ENCODE measurements at places on chromosomes 13 and 19.

- DNase-seq = no peak
Measured at GRCh38 chr13:28316129-28316528, 177.8 kb downstream of the PAN3 start.

- DNase-seq = no peak
Measured at GRCh38 chr19:34226036-34226435, 28.3 kb upstream of the GARRE1 start.

DNA sequence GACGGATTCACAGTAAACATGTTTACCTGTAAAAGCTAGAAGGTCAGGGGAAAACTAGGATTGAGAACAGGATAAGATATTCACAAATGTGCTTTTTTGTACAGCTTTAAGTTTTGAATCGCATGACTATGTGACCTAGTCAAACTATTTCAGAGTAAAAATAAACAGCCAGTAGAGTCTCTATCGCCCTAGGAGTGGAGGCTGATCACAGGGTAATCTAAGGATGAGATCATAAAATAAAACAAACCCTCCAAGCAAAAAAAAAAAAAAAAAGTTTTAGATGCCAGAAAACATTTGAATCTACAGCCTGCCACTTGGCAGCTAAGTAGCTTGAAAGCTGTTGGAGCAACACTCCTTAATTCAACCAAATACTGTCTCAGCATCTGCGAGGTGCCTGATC, 26.8 kb downstream of the ZNF350 start:
- no peak for DNase-seq

GRCh38 chr13:110907951-110908898, 6.6 kb downstream of the ANKRD10 start:
- DNase-seq = no peak

- no peak for DNase-seq
Measured at GRCh38 chr19:18781885-18782527, 9.1 kb downstream of the COMP start.

DNA sequence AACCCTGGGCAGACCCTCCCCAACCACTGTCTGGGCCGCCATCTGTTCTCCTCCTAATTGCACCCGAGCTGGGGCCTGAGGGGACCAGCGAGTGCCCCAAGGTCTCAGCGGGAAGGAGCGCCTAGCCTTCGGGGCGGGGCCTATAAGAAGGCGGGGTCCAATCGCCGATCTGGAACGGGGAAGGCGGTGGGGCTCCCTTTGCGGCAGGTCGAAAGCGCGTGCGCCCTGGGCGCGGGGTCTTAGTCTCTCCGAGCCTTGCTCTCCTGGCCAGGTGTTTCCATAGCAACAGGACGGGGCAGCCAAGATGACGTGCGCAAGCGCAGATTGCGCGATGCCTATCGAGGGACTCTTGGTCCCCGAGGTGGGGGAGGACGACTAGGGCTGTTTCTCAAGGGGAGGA, 2.8 kb downstream of the MAST1 start:
- DNase-seq = no peak

DNA sequence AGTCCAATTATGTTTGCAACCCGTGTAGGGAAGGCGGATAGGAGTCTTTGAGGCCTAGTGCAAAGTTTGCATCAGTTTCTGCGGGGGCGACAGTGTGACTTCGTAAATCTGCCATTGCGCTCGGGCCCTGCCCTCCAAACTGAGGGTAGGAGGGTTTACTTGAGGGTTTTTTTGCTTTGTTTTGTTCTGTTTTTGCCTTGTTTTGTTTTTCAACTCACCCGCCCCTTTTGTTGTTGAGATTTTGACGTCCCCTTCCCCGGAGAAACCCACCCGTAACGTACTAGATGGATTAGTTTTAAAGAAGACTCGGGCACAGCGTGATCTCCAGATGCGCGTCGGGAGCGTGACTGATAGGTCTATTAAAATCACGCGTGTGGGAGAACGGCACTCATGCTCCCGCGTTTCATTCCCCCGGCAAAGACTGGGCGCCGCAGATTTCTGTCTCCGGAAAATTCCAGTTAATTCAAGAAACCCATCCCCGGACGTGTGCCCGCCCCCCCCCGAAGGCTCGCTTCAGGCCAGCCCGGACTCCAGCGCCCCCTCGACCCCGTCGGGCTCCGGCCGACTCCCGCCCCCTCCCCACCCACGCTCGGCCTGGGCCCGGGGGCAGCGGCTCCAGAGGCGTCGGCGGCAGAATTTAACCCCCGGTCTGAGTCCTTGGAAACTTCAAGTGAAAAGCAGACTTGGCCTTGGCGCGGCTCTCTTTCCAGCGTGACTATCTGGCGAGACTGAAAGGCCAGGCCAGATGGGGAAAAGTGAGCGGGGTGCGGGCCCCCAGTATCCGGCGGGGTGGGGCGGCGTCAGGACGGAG, 5.0 kb downstream of the SOX1 start:
- peak; percentile 81 for DNase-seq

DNA sequence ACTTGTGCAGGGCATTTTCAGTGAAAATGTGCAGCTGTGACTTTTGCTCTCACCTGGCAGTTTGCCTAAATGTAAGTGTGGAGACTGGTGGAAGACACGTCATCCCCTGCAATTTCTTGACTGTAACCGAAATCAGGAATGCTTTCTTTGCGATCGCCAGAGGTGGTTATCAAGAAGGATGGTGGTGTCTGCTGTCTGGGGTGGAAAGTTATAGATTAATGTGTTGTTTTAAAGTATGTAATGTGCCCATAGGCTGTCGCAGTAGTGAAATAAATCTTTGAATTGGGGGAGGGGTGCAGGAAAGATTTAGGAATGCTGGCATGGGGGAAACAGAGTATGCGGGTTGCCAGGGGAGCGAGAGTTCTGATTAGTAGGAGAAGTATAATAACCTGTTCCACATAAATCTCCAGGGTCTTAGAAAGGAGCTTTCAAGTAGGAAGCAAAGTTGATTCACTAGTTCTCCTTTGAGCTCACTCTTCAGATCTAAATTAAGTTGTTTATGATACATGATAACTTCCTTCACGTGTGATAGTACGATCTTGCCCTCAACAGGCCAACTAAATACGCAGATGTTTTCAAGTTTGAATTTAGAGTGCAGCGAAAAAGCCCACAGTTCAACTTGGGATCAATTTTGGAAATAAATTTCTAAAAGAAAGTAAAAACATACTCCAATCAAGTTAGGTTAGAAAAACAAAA, 1520.0 kb upstream of the SLC10A2 start:
- no peak for DNase-seq

GRCh38 chr19:47511128-47511517, 3.7 kb downstream of the NAPA start:
- DNase-seq = no peak

GRCh38 chr13:39913339-39913738, 257.9 kb downstream of the COG6 start:
- DNase-seq = no peak

GRCh38 chr19:45152504-45153338, 8.1 kb downstream of the NKPD1 start:
- peak; percentile 18 for DNase-seq

DNA sequence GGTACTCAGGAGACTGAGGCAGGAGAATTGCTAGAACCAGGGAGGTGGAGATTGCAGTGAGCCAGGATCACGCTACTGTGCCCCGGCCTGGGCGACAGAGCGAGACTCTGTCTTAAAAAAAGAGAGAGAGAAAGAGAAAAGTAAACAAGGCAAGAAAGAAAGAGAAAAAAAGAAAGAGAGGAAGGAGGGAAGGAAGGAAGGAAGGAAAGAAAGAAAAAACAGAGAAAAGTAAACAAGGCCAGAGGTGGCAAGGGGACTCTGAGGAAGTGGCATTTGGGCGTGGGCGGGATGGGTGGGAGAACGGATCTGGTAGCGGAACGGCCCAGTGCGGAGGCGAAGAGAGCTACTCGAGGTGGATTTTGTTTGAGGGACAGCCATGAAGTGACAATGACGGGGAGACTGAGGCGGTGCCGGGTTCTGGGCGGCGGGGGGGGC, 7.5 kb upstream of the ARRDC2 start:
- peak; percentile 29 for DNase-seq

- DNase-seq = no peak
Measured at GRCh38 chr19:58353717-58354477, 605 bp upstream of the A1BG start.

DNA sequence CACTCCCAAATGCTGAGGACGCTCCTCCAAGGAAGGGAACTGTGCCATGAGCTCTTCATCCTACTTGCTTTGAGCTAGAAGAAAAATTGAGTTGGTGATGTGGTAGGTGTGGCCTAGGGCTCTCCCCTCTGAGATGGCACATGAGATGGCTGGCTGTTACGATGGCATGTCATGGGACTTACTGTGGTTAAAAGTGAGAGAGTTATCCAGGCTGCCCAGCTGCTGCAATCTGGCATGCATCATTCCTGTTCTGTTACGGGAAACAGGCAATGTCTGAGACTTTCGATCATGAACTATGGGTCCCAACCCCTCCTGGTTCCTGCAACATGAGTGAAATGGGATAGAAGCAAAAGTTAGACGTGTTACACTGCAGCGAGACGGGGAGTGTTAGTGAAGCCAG, 93.3 kb upstream of the SLC15A1 start:
- DNase-seq = no peak

- DNase-seq = no peak
Measured at GRCh38 chr19:14085309-14085995, at the start of gene C19orf67. Gene C19orf67 (minus strand): TSS chr19:14085783. CDS start chr19:14085627, 156 bp downstream.

DNA sequence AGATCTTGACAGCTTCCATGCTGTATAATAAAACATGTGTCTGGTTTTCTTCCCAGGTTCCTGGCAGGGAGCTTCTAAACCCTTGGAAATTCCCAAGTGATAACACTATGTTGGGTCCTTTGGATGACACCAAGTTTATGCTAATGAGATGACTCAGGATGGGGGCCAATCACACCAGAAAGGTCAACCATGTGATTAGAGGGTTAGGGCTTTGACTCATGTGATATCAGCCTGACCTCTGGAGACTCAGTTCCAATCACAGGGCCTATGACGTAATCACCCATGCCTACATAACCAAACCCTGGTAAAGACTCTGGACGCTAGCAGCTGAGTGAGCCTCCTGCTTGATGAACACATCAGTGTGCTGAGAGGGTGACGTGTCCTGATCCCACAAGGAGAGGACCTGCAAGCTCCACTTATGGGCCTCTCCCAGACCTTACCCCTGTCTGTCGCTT, 203.6 kb downstream of the DCLK1 start:
- no peak for DNase-seq

DNA sequence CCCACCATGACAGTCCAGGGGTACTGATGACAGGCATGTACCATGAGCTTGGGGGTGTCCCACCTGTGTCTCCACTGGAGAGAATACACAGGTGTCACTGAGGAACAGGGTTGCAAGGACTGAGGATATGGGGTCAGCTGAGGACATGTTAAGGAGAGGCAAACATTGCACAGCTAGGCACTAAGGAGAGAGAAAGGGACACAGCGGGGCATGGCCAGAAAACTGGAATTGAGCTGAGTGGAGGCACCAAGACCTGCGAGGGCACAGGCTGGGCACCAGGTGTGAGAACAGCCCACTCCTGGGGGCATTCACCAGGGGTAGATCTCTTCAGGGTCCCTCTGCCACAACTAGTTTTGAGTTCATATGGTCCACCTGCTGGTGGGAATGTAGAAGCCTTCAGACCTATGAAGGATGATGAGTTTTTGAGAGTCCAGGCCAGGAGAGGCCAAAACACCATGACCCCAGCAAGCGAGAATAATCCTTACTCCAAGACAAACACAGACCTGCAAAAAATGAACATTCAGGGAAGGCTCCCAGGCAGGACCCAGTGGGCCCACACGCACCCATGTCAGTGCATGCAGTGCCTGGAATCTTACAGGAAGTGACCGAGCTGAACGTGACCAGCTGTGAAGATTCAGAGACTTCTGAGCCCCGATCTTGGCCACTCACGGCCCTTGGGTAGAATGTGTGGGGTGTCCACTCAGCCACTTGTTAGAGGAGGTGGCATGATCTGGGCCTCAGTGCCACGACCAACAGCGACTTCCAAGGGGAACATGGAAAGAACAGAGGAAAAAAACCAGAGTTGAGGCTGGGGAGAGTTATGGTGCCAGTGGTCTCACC, 1.4 kb upstream of the ZNF584 start:
- DNase-seq = no peak

GRCh38 chr13:98681049-98681448, 71.4 kb downstream of the SLC15A1 start:
- no peak for DNase-seq

DNA sequence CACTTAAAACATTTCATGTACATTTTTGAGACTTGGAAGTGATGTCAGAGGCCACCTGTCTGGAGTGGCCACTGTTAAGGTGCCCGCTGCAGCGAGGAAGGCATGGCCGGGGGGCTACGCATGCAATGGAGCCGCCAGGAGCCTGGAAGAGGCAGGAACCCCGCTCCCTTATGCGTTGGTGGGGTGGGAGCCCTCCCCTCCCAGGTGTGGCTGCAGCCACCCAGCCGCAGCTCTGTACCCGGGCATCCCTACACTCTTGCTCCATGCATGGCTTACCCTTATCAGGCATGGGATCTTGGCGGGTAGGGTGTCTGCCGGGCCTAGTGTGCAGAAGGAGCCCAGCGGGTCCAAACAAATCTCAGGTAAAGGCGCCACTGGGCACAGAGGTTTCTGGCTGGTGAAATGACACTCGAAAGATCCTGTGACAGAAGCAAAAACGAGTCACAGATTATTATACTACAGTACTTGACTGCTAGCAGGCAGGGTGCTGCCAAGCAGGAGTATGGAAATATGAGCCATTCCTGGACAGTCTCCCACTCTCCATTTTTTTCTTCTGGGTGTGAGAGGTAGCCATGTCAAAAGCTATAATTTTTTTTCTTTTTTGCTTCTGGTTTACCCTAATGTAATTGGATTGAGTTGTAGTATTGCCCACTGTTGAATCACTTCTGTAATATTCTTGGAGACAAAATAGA, 1606.3 kb upstream of the MIR17HG start:
- no peak for DNase-seq

DNA sequence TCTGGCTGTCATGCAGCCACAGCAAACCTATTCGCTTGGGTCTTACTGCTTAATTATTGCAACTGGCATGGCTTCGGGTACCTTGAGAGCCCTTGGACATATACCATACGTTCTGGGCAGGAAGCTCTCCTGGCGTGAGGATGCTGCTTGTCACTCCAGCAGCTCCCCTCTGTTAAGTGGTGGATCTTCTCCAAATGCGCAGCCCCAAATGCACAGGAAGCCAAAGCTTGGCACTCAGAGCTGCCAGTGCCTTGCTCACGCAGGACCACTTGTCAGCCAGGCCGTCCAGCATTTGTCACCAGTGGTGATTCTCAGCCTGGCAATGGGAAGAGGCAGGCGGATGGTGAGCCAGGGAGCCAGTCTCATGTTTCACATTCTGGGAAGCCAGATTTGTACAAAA, 158.6 kb downstream of the KATNAL1 start:
- no peak for DNase-seq

GRCh38 chr13:64770743-64771142, 2459.4 kb downstream of the PCDH9 start:
- no peak for DNase-seq

DNA sequence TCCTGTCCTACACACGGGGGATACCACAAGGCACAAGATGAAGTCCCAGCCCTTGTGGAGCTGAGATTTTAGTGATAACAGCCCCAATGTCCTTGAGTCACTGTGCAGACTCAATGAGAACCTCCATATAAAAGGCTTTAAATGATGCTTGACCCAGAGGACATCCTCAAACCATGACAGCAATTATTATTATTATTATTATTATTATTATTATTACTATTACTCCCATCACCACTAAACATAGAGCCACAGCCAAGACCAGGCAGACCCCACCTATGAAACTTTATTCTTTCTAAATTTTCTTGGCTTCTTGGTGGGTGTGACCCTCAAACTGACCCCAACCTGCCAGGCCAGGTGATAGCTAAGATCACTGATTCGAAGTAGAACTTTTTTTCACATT, 11.1 kb downstream of the C19orf47 start:
- no peak for DNase-seq

GRCh38 chr19:33133438-33134031, 1.6 kb downstream of the WDR88 start:
- peak; percentile 42 for DNase-seq

GRCh38 chr13:100954430-100955305, 280.1 kb upstream of the TMTC4 start:
- DNase-seq = peak; percentile 72
